ENCODE measurements at places on chromosomes 7 and 10.

GRCh38 chr7:117110480-117111315 lies 157.4 kb downstream of the ST7 start:
- DNase-seq, result peak; percentile 54

- no peak for DNase-seq
These were observed 6.4 kb downstream of the NEBL start for GRCh38 chr10:20890491-20891337.

- peak; percentile 36 for DNase-seq
These were observed 134.8 kb downstream of the WDR37 start for GRCh38 chr10:1190791-1191490.

DNA sequence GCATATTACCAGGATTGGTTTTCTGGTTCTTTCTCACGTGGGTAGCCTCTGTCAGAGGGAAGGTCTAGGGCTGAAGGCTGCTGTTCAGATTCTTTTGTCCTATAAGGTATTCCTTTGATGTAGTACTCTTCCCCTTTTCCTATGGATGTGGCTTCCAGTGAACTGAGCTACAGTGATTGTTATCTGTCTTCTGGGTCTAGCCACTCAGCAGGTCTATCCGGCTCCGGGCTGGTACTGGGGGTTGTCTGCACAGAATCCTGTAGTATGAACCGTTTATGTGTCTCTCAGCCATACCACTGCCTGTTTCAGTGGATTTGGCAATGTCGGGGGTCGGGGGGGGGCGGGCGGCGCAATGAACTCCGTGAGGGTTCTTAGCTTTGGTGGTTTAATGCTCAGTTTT lies 84.5 kb upstream of the C10orf90 start:
- DNase-seq, result no peak

DNA sequence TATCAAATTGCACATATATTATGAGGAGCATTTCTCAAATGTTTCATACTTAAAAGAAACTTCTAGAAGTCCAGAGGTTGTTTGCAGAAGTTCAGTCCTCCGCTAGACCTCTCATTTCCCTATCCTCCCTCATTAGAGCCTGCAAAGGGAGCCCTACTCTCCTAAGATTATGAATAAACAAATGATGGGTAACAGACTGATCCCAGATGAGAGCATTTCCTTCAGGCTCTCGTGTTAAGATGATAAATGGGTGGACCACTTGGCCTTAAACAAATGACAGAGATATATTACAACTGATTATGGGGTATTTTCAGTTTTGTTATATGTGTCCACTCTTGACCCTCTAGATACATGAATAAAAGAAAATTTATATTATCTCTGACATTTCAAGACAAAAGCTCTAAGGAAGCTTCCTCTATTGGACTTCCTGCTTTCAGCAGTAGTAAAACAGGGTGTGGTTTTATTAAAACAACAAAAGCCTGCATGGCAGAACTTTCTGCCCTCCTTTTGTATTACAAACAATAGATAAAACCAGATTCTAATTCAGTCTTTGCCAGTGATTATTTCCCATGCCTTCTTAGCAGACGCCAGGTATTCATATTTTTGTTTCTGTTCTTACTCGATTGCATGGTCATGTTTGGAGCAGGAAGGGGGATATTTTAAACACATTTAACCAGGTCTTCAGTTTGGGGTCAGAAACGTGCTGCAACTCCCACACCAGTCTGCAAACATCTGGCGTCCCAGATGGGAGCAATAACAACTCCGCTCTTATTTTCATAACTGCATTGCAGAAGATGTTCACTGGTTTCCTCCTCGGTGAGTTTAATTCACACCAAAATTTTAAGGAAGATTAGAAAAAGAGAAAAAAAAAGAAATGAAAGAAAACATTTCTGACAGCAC lies 52.4 kb upstream of the FAM204A start:
- DNase-seq, result no peak

DNA sequence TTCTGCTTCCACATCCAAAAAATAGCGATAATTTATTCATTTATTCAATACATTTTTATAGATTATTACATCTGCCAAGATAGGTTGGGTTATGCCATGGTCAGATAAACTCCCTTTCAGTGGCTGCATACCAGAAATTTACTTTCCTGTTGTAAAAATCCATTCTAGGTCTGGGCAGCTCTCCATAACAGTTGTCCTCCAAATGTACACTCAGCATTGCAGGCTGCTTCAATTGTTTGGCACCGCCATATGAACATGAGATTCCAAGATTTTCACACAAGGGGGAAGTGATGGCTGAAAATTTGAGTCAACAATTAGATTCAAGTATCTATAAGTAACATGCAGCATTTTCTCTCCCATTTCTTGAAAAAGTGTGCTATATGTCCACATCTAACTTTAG lies 568.7 kb downstream of the ETV1 start:
- no peak for DNase-seq

DNA sequence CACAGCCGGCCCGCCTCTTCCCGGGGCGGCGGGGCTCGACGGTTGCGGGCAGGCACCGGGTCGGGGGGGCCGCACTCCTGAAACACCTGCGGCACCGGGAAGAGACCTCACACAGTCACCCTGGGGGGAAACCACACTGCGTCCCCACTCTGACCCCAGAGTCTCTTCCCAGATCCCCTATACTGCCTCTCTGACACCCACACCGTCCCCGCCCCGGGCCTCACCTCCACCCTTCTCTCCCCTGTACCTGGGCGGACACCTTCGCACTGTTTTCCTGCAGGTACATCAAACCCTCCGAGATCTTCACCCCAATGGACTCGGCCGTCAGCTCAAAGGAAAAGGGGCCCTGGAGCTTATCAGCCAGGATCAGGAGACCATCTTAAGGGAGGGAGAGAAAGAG lies 3.4 kb upstream of the GAL3ST4 start:
- no peak for DNase-seq

GRCh38 chr10:115093776-115094408 lies 727 bp downstream of the ATRNL1 start:
- peak; percentile 31 for DNase-seq

DNA sequence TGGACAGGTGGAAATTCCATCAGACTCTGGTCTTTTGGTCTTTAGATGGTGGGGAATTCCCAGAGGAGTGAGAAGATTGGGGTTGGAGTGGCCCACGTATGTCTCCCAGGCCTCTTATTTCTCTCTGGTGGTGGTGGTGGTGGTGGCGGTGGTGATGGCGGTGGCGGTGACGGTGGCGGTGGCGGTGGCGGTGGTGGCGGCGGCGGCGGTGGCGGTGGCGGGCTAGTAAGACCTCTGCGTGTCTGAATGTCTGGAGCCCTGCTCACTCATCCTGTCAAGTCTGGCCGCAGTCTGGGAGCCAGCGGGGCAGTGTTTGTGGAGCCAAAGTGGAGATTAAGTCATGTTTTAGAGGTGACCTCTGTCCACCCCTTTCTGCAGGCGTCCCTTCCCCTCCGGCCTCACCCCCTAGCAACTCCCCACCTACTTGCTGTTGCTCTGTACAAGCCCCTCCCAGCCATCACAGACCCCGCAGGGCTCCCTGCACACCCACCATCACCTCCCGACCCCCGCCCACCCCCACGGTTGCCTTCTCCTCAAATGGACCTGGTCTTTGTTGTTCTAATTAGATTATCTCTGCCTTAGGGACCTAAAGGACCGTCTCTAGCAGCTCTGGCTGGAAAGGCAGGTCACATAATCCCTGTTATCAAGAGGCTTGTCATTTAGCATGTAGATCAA lies 165.0 kb upstream of the TBX20 start:
- DNase-seq, result no peak

GRCh38 chr7:51315393-51316261 lies 982 bp downstream of the COBL start:
- DNase-seq, result no peak

DNA sequence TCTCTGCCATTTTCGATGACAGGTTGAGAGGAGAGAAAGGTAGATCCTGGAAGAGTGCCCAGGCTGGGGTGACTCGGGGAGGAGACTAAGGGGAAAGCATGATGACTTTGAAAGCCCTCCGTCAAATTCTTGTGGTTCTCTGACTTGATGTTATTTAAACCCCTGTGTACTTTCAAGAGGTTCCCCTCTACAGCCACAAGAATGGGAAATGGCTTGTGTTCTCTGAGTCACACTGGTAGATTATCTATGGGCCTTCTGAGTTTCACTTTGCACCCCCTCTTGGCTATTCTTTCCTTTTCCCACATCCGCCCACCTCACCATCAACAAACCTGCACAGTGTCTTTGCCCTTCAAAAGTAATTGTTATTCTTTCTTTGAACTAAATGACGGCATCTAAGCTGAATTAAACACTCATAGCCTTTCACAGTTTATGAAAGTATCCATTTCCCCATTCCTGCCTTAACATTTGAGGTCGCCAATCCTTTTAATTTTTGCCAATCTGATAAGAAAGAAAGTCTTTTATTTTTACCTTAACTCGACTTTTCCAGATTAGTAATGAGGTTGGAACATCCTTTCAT lies 24.1 kb downstream of the PRF1 start:
- DNase-seq, result peak; percentile 76

DNA sequence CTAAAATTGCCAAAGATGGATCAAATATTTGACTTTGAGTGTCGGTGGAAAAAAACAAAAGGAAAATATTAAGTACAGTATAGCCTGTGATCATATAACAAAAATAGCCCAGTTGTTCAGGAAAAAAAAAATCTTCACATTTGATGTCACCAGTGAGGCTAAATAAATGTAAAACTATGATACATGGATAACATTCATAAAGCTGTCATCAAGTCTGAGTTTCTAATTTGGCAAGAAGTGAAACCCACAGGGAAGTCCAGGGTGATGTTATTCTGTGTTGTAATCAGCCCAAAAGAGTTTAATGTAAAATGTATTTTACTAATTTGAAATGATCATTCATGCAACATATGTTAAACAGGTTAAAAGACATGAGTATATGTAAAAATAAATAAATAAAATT lies 908.0 kb downstream of the PCDH15 start:
- DNase-seq, result no peak

DNA sequence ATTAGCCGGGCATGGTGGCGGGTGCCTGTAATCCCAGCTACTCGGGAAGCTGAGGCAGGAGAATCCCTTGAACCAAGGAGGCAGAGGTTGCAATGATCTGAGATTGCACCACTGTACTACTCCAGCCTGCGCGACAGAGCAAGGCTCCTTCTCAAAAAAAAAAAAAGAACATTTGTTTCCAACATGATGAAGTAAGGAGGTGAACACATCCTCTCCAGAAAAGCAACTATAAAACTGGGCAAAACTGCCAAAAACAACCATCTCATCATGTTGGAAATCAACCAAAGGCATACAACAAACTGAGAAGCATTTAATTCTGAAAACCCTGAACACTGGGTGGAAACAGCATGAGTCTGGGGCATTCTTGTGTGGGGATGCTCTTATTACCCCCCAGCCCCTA lies 14.3 kb downstream of the PRTFDC1 start:
- no peak for DNase-seq

DNA sequence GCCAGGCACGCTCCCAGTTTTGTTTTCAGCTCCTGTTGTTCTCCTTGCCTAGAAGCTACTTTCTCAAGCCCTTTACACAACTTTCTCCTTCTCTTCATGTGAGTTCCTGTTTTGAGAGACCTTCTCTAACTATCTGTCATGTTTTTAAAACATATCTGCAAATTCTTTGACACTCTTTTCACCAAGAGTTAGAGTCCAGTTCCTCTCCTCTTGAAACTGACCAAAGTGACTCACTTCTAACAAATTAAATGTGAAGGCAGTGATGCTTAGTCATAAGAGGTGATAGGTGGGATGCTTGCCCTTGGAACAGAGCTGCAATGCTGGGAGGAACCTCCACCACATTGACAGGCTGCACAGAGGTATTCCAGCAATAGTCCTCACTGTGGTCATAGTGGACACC lies 25.3 kb downstream of the ZSCAN25 start:
- DNase-seq, result no peak

DNA sequence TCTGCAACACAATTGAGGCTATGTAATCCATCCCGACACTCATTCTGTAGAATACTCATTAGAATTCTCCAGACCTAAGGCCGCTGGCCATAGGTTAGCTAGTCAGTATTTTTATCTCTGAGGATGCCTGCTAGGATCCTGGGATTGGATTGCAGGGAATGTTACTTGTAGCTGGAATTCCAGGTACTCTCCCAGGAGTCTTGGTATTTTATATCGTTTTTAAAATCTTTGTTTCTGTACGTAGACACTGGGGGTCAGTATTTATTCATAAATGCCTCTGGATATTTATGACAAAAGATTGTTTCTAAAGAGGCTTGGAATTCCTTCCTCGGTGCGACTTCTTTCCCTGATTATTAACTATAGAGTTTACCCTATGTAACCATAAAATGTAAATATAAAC lies 40.1 kb downstream of the BPGM start:
- no peak for DNase-seq

All from Peyer's patch (tissue), 4 donors.